Stromal cell of bone marrow (primary cell): ENCODE measurements at places on chromosomes 3 and 15.

GRCh38 chr3:13149330-13150108, 76.3 kb upstream of the IQSEC1 start:
- no peak for DNase-seq

- no peak for DNase-seq
Measured at GRCh38 chr15:84006421-84006820, 229.2 kb upstream of the GOLGA6L4 start.

DNA sequence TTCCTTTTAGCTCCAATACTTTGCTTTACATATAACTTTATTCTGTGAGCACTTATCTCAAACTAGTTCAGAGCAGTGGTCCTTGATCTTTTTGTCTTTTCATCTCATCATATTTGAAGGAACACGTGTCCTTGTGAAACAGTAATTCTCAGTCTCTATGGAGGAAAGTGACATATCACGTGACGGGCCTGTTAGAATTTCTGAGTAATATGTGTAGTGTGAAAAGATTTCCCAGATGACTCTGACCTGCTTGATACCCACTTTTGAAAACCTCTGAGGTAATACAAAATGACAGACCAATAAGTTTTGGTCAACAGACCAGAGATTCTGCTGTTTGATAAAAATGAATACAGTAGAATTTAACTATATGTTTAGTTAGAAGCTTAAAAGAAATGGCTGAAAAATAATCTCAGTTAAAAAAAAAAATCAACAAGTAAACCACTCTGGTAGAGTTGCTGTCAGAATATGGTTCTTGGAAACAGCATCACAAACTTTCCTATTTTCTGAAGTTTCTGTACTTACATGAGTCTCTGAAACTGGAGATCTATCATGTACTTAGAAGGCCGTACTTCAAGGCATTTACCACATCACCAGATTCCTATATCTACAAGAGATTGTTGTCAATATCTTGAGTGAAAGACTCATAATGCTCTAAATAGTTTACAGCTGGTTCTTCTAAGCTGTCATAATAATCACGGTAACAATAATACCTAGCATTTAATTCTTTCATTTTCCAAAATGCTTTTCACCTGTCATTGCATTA, 590.2 kb upstream of the TBL1XR1 start:
- no peak for DNase-seq

- DNase-seq, result no peak
Measured at GRCh38 chr15:75583701-75584100, 4.6 kb upstream of the PTPN9 start.

DNA sequence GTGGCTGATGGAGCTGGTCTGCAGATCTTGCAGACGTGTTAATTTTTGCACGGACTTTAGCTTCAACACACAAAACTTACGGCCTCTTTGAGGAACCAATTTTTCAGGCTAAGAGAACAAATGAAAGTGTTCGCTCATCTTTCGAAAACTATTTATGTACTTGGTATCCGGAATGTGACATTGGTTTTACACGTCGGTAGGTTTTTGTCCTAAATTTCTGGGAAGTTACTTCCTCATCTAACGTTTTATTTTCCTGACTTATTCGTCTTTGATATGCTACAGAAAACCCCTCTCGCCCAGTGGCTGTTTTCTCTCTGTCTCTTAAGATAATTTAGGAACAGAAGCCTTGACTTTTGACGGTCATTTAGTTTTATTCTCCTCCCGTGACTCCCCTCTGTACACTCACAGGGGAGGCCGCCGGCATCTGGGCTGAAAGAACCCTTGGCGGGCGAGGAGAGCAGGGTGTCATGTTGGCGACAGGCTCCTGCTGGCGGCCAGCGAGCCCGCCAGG, 834 bp upstream of the GREM1 start:
- no peak for DNase-seq
